ENCODE measurements at places on chromosomes 1 and 21.

- DNase-seq, result peak; percentile 79
Observed at GRCh38 chr1:209627732-209628196, 24.5 kb downstream of the LAMB3 start.

DNA sequence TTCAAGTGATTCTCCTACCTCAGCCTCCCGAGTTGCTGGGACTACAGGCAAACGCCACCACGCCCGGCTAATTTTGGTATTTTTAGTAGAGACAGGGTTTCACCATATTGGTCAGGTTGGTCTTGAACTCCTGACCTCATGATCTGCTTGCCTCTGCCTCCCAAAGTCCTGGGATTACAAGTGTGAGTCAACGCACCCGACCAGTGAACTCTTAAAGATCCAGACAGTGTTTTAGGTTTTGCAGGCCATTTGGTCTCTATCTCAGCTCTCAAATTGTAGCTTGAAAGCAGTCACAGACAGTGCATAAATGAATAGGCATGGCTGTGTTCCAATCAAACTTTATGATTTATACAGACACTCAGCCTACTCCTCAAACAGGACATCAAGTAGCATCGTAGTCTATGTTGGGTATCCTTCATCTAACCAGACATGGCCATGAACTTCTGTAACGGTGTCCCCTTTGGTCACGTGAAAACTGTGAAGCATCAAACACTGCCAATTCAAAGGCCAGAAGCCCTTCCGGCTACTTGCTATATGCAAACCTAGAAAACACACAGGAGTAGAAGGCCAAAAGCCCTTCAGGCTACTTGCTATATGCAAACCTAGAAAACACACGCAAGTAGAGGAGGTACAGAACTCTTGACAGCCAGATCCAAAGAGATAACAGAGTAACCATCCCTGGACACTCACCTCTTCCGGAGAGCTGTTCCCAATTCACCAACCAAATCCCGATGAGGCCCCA, 3.1 kb downstream of the FUCA1 start:
- DNase-seq, result no peak

DNA sequence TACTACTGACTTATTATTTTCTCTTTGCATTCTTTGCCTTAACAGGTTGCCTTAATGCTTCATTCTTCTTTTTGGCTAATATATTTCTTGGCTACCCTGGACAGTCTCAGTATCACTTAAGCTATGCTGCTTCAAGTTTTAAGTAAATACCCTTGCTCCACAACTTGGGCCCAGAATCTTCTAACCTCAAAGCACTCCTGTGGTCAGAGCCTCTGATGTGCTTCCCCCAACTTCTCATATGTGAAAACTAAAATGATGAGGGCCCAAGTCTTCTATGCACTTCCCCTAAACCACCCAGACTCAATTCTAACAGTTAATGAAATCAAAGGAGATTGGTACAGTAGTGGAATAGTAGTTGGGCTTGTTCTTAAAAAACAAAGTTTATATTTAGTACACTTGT, 314.1 kb downstream of the PLPP3 start:
- DNase-seq, result no peak

- DNase-seq, result no peak
Observed at GRCh38 chr1:160549665-160550006, 26.6 kb upstream of the SLAMF6 start.

GRCh38 chr1:170657275-170657853, 6.6 kb upstream of the PRRX1 start:
- DNase-seq, result no peak

- peak; percentile 34 for DNase-seq
Observed at GRCh38 chr1:231590453-231591198, 36.0 kb upstream of the DISC1 start.

DNA sequence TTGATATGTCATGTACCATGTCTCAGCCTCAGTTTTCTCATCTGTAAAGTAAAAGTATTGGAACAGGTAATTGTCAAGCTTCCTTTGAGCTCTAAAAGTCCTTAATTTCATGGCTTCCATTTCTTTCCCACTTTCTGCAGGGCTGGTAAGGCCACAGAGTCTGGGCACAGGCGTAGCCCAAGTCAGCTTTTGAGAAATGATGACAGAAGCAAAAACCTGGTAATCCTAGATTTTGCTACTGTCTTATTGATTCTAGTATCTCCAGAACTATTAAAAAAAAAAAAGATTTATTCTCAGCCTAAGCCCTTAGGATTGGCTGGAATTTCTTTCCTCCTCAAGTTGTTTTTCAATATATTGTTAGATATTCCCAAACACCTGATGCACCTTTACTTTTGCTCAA, 31.3 kb downstream of the PLXNA2 start:
- DNase-seq, result no peak

DNA sequence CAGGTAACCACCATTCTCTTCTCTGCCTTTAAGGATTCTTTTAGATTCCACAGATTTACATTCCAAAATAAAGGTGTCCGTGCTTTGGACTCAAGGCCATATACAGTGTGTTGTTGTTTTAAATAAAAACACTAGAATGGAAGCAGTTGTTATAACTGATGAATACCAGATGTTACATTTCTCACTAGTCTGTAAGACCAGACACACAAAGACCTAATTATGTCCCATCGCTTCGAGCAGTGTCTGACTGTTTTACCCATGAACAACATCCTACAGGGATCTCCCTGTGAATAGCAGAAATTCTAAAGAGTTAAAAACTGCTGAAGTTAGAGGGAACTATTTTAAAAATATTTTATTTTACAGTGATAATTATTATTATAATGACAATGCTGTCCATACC, 574.7 kb upstream of the ZP4 start:
- no peak for DNase-seq

- no peak for DNase-seq
Observed at GRCh38 chr1:53608071-53608470, 130.9 kb downstream of the GLIS1 start.

DNA sequence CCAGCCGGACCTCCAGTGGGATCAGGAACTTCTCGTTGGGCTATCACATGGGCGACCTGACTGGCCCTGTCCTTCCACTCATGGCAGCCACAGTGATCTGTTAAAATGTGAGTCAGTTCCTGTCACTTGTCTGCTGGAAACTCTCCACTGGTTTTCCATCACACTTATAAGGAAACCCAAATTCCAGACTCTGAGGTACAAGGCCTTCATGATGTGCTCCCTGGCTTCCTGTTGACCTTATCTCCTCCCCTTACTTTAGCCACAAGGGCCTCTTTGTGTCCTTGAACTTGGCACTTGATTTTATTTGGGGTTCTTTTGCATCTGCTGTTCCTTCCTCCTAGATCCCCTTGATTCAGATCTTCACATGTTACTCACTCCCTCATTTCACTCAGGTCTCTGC, 96.8 kb downstream of the TENT5C start:
- DNase-seq, result no peak

GRCh38 chr1:179293340-179294327, at the start of gene SOAT1:
Gene SOAT1 (plus strand): TSS chr1:179293797. CDS start chr1:179302685, 8,888 bp downstream.
- DNase-seq, result peak; percentile 87

GRCh38 chr21:43590194-43590593, 69.1 kb downstream of the HSF2BP start:
- DNase-seq, result no peak

DNA sequence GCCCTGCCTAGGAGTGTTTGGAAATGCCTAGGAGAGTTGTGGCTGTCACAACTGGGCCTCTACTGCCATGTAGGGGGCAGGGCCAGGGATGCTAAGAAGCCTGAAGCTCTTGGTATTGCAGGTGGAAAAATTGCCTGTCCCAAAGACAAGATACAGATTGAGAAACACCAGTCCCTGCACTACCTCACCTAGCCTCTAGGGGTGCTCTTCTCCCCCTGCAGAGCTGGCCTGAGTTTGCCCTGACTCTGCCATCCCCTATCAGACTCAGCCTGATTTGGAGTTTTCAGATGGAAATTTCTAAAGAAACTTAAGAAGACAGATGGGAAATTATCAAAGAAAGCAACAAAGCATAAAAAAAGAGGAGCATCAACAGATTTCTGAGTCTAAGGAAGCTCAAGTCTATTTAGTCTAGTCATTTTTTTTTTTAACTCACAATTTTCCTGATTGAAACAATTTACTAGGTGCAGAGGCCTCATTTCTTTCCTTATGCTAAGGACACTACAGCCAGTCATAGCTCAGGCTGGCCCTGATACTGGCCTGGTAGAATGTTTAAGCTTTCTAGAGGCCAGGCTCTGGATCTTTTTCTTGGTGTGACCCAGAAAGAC, 61.4 kb upstream of the LRRN2 start:
- DNase-seq, result peak; percentile 17

- DNase-seq, result peak; percentile 25
Observed at GRCh38 chr1:193479187-193479586, 292.8 kb upstream of the B3GALT2 start.

DNA sequence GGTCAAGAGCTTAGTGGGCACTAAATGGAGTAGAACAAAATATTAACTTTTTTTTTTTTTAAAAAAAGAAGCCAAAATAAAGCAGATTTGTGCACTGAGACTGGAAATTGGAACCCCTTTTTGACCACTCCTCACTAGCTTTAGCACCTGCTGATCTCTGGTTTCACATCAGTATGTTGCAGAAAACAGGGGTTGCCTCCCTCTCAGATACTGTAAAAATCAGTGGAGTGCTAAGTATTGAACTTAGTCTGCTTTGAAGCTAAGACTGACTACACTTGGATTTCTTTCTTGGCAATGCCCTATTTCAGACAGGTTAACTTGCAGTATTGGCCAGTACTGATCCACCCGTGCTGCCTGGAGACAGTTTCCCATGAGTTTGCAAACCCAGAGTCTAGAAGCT, 2.7 kb upstream of the KIAA0040 start:
- DNase-seq, result no peak

DNA sequence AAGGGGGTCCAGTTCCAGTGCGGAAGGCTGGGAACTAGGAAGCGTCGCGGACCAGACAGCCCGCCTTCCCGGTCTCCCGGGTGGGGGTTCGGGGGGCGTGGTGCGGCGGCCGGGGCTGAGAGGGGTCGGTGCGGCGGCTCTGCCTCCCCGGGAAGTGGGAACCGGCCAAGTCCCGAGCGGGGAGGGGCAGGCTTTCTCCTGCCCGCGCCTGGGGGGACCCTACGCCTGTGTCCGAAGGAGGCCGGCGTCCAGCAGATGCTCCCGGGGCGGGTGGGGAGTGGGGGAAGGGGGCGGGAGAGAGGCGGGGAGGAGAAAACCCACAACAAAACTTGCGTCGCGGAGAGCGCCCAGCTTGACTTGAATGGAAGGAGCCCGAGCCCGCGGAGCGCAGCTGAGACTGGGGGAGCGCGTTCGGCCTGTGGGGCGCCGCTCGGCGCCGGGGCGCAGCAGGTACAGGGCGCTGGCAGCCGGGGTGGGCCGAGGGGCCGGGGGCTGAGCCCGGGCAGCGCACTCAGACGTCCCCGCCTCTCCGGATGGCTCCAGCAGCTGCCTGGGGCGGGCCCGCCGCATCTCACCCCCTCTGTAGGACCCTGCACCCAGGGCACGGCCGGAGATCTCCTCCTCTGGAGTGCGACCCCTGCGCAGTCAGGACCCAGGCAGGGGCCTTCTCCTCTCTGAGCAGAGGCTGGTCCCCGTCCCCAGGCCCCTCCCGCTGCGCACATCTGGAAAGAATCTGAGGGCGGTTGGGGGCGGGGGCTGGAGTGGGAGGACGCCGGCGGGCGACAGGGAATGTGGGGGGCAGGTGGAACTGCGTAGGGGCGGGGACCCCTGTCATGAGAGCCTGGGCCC, at the start of gene PODN:
Gene PODN, plus strand, starts transcription at position 355 of the 849 bp plus-strand sequence. CDS start 7,643 bp downstream, outside the sequence.
- no peak for DNase-seq

- peak; percentile 50 for DNase-seq
Observed at GRCh38 chr1:41492341-41492848, 7.9 kb upstream of the EDN2 start.

- DNase-seq, result no peak
Observed at GRCh38 chr1:208799186-208799585, 555.0 kb upstream of the PLXNA2 start.

DNA sequence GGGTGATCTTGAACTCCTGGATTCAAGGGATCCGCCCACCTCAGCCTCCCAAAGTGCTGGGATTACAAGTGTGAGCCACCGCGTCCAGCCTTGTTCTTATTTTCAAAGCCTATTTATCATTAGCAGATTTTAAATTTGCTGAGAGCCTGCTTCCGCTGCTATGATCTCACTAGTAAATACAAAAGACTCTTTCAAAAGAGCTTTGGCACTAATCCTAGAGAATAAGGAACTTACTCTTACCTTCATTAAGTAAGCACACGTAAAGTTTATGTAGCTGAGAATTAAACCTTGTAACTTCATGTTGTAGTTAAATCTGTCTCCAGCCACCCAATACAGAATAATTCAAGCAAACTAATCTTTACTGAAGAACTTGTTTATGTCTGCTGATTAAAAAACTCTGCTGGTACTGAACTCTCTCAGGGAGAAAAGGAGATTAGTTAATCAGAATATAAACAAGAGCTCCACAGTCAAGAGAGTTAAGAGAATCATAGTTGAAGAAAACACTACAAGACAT, 72.3 kb downstream of the RUSC1 start:
- no peak for DNase-seq

DNA sequence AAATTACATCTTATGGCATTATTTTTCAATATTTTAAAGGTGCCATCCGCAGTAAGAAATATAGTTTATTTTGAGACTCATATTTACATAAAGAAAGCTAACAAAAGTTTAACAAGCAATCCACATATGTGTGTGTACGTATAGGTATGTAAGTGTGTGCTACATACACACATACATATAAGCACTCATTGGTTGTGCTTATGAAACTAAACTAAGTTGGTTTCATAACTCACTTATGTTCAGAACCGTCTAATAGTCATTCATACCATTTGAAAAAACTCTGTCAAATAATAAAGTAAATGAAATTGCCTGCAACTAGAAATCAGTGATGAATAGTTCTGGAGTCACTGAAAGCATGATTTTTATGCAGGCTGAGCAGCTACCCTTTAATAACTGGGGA, 14.1 kb downstream of the TATDN3 start:
- no peak for DNase-seq

GRCh38 chr1:96825950-96826576, 104.5 kb downstream of the PTBP2 start:
- no peak for DNase-seq

GRCh38 chr1:235843461-235843961, 23.2 kb downstream of the LYST start:
- no peak for DNase-seq

- DNase-seq, result no peak
Observed at GRCh38 chr1:219201656-219202055, 28.0 kb downstream of the LYPLAL1 start.

DNA sequence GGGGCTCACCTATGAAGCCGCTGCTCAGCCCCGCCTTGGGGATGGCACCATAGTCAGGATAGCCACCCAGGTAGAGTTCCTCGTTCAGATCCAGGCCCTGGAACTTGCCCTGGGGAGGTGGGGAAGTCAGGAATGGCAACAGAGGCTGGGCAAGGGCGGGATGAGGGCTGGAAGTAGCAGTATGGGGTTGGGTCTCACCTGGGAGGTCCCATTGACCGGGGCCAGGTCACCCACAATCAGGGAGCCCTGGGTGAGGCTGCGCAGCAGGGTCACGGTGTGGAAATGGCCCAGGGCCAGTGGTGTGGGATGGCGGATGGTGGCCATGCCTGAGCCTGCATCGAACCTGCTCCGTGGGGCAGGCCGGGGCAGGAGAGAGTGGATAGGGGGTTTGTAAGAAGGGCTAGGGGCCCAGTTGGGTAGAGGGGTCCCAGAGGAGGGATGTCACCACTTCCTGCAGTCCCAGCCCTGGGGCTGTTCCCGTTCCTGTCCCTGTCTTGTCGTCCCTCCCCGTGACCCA, 19.4 kb downstream of the LDLRAD2 start:
- DNase-seq, result no peak

Measured in stimulated activated CD4-positive, alpha-beta T cell treated with anti-CD3 and anti-CD28 coated beads, Interleukin-12 subunit alpha, Interleukin-12 subunit beta, amount 100 ng/mL, for 48 hours (primary cell).